ENCODE measurements at places on chromosomes 3 and 15. TPM values are rescaled to one million over a fixed set of nuclear protein-coding genes. Genes with fewer than 3 reads are reported as not detected.

The GABRB3 gene
- 0.63 TPM for polyA plus RNA-seq

The C15orf62 gene
- 0.05 TPM for polyA plus RNA-seq

The CCDC80 gene
- polyA plus RNA-seq, result 289 TPM

The TMPRSS7 gene
- not detected for polyA plus RNA-seq

The NISCH gene
- polyA plus RNA-seq, result 73.0 TPM

- no peak for DNase-seq
Observed at GRCh38 chr3:99651531-99651930, 13.1 kb downstream of the COL8A1 start.

DNA sequence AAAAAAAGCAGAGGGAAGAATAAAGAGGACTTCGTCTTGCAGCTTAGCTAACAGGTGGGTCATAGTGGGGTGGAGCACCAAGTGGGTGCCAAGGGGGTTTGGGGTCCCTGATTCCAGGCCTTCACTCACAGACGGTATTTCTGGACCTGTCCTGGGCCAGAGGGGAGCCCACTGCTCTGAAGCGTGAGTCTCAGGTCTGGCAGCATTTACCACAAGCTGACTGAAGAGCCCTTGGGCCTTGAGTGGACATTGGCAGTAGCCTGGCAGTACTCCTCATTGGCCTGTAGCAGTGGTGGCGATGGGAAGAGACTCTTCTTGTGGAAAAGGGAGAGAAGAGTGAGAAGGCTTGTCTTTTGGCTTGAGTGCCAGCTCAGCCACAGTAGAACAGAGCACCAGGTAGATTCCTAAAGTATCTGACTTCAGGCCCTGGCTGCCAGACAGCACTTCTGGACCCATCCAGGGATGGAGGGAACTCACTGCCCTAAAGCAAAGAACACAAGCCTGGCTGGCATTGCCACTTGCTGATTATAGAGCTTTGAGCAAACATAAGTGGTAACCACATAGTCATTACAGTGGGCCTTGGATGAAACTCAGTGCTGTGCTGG lies 72.9 kb downstream of the GLDN start:
- no peak for DNase-seq

DNA sequence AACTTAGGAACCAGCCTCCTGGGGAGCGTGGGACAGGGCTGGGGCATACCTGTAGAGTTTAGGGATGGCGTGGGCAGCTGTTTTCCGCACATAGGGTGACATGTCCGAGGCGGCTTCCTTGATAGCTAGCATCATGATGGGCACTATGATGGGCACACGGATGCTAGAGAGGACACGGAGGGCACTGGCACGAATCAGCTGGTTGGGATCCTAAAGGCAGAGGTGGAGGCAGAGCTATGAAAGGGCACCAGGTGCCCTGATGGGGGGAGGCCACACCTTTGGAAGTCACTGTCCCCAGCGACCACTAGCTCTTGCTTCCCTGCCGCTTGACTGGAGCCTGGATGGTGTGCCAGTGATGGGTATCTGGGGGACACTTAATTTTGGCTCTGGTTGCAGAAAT lies 28.3 kb downstream of the AP3B2 start:
- no peak for DNase-seq

DNA sequence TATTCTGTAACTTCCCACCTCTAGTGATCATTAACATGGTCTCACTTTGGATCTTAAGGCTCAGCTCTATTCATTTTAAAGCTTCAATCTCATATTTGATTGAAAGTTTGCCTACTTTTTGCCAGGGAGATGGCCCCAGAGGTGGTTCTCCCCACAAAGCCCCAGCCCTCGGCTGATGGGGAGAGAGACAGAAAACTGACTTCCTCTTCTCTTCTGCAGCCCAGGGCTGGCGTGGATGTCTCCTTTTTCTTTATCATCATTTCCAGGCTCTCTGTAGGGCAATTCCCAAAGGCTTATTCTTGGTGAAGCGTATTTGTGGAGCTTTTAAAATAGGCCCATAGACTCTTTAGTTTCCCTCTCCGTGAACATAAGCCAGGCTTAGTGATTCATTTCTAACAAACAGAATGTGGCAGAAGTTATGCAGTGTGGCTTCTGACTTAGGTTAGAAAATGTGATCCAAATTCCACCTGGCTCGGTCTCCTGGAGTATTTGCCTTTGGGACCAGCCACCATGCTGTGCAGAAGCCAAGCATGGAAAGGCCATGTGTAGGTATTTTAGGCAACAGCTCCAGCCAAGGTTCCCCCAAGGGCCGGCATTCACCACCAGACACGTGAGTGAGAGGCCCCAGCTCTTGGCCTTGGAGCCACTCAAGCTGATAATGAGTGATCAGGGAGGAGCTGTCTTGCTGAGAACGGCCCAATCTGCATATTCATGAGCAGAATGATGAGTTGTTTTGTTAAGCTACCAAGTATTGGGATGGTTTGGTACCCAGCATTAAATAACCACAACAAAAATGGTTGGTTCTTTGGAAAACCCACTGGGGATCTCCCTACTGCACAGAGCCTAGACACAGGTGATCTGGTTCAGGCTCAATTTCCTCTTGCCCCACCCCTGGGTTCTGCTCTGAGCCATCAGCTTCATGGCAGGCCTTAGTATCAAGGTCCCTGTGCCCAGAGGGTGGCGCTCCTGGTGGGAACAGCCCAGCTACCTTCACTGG lies 353.2 kb upstream of the PROK2 start:
- no peak for DNase-seq

- DNase-seq, result no peak
Observed at GRCh38 chr3:40631341-40631995, 106.7 kb downstream of the ZNF621 start.

GRCh38 chr3:50194128-50194902 lies 2.9 kb downstream of the GNAT1 start:
- DNase-seq, result no peak

DNA sequence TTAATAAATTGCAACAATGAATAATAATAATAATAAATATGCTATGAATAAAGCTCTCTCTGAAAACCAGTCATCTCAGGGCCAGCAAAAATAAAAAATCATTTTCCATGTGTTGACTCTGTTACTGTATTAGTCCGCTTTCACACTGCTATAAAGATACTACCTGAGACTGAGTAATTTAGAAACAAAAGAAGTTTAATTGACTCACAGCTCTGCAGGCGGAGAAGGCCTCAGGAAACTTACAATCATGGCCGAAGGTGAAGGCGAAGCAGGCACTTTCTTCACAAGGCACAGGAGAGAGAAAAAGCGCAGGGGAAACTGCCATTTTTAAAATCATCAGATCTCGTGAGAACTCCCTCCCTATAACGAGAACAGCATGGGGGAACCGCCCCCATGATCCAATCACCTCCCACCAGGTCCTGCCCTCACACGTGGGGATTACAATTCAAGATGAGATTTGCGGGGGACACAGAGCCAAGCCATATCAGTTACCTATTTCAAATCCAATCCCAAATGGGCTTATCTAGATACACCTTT lies 224.1 kb downstream of the IGSF11 start:
- no peak for DNase-seq
